ENCODE measurements at places on chromosomes 13 and 19.

DNA sequence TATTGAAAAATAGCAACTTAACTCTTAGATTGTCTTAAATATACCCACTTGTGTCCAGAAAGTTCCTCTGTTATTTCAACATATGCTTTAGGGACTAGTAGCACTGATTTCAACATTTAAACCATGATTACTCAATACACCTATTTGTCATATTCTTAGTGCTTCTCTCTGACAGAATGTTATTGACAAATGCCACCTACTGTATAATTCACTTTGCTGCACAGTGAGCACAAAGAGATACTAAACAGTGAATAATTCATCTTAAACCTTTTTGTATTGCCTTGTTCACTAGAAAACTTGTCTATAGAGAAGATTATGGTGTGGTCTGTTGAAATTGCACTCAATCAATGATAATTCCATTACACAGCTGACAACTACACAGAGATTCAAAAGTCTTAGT lies 692.6 kb downstream of the PCDH17 start:
- no peak for DNase-seq

DNA sequence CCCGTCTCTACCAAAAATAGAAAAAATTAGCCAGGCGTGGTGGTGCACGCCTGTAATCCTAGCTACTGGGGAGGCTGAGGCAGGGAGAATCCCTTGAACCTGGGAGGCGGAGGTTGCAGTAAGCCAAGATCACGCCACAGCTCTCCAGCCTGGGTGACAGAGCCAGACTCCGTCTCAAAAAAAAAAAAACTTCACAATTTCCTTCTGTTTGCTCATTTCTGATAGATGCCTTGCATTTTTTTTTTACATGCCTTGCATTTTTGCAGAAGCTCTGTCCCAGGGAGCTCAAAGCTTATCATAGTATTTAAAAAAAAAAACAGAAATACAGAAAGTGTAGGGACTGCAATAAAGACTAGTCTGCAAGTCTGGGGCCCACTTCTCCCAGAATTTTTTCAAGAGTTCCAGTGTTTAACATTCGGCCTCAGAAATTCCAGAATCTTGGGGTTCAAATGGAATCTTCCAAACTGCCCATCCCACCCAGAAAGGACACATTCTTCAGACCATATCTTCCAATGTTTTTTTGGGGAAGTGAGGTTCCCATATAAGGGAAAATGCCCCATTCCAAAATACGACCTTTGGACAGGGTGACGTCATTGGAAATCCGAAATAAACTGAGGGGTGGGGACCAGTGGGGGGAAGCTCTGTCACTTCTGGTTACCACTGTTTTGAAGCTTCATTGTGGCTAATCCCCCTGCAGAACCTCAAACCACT lies 17.2 kb upstream of the RAB8A start:
- DNase-seq = peak; percentile 78

GRCh38 chr13:41973247-41973741 lies 12.4 kb upstream of the VWA8 start:
- DNase-seq = peak; percentile 1

- DNase-seq = no peak
These were observed 50.6 kb downstream of the TNFRSF19 start for GRCh38 chr13:23620613-23621315.

- DNase-seq = no peak
These were observed 13.5 kb upstream of the ADGRE1 start for GRCh38 chr19:6873708-6874431.

DNA sequence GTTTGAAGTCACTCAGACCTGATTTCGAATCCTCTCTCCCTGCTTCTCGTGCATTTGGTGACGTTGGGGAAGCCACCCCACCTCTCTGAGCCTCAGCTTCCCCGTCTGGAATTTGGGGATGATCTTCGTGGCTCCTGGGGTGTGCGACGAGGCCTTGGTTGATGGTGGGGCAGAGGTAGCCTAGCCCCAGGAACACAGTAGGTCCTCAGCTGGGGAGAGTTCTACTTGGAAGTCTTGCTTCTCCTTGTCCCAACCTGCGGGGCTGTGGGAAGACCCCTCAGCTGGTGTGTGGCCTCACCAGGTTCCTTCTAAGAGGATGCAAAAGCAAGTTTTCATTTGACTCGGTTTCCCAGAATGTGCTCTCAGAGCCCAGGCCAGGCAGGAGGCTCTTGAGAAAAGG lies 13.1 kb downstream of the HPN start:
- no peak for DNase-seq

- no peak for DNase-seq
These were observed 175.1 kb upstream of the KL start for GRCh38 chr13:32840989-32841713.

- peak; percentile 53 for DNase-seq
These were observed 13.6 kb downstream of the C19orf25 start for GRCh38 chr19:1465191-1466016.

DNA sequence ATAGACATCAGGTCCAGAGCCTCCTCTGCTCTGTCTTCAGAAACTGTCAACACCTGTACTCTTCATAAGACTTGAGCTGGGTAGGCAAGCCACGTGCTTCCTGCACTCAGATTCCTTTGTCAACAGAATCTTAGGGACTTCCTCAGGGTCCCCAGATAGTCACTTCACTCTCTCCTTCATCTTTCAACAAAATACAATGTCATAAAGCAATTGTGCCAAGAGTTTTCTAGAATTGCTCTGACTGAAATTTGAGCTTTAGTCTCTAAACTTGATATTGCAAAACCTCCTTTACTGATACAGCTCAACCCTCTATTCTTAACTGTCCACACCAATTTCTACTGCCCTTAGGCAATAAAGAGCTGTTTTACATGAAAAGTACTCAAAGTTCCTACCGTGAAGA lies 179.9 kb downstream of the IRS2 start:
- DNase-seq = no peak

DNA sequence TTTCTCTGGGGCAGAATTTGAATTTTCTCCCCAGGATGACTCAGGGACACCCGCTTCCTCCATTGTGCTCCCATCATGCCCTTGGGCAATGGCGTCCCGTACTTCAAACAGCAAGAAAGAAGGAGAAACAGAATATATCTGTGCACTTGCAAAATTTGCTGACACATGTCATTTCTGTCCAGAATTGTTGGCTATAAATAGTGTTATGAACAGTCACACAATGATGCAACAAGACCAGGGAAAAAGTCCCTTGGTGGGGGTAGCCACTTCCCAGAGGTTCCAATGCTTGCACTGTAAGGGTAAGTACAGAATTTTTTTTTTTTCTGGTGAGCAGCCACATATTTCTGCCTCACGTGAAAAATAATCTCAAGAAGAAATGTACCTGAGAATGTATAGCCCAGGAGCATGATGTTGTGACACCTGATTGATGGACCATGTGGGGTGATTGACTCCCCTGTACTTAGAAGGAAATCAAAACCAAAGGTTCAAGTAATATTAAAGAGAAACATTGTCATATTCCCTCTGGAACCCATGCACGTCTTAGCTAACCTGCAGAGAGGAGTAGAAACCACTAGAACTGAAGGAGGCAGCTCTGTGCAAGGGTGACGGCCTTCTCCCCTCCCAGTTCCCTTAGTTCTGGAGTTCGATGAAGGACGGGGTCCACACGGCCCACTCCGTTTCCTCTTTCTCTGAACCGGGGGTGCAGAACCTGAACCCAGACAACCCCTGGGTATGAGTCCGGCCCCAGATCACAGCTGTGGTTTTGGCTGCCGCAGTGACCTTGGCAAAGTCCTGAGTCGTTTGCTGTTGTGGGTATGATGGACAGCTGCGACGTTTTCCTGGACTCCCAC lies 9.3 kb upstream of the LAIR1 start:
- DNase-seq = no peak

DNA sequence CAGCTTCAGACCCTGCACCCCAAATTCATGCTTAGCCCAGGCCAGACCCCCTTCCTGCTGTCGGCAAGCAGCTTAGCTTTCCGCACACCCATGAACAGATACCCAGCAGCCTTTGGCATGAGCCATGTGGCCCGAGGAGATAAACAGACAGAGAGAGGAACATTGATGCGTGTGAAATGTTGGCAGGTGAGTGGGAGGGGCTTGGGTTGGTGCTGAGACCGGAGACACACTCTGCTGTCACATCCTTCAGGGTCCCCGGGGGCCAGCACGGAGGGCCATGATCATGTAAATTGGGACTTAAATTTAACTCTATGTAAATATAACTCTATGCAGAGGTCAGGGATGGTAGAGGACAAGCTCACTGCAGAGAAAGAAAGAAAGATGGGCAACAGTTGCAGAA lies 1.5 kb downstream of the CD22 start:
- DNase-seq = no peak

- no peak for DNase-seq
These were observed 6.1 kb upstream of the ADGRE5 start for GRCh38 chr19:14375055-14375581.

DNA sequence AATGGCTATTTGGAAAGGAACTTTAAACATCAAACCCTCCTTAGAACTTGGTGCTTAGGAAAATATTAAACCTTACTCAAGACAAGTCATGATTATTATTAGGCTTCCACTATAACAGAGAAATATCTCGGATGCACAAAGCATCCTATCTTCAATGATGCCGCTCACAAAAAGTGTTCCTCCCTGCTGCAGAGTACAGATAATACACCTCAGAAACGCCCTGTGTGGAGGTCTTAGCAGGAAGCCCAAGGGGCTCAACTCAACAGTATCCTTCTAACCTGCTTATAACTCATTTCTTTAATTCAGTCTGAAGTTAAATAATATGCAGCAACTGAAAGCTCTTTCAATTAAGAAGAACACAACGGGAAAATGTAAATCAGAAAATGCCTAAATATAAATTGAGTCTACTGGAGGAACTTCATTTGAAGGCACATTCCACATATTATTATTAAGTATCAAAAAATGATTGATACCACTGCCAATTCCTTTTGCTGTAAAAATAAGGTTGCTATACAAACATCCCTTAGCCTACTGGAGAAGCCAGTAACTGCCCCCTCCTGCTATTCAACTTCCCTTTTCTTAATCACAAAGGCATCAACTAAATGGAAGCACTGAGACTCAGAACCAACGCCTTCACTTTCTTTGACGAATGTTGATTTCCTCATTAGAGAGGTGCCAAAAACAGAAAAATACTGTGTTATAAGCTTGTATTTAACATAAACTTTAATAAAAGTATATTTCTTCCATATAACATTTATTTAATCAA lies 12.0 kb downstream of the ELF1 start:
- DNase-seq = no peak

DNA sequence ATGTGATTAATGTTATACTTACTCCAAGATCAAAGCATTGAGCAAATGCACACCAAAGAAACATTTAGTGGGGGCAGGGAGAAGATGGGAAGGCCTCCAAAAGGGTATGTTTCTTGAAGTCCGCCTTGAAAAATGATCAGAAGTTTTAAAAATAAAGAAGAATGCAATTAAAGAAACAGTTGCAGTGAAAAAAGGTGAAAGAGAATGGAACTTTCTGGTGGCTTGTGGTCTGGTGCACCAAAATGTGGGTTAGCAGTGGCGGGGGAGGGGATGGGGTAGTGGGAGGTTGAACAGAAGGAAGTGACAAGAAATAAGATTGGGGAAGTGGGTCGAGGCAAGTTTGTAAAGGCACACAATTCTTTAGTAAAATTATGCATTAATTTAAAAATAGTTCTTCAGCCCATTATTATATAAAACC lies 2.5 kb downstream of the LCP1 start:
- no peak for DNase-seq

DNA sequence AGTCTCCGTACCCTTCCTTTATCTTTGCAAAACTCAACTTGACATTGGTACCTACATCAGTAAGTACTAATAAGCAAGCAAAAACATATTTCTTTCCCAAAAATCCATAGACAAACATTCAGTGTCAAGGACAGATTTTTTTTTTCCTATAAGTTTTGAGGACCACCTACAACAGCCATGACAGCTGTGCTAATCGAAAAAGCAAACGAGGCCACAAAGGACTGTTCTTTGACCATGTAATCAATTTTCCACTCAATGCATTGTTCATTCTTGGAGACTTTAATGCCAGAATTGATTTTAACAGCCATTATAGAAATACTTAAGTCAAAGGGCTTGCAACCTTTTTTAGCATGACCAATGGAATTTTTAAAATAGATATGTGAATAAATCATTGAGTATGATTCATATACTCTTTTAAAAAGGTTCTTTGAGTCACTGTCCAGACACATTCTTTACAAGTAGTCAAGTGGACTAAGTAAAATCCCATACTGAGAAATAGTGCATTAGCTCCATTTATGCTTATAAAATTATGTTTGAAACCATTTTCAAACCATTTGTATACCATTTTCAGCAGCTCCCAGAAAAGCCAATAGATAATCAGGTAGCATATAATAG lies 323.9 kb downstream of the MZT1 start:
- DNase-seq = peak; percentile 3

GRCh38 chr13:33193428-33193974 lies 92.1 kb downstream of the STARD13 start:
- DNase-seq = peak; percentile 61

DNA sequence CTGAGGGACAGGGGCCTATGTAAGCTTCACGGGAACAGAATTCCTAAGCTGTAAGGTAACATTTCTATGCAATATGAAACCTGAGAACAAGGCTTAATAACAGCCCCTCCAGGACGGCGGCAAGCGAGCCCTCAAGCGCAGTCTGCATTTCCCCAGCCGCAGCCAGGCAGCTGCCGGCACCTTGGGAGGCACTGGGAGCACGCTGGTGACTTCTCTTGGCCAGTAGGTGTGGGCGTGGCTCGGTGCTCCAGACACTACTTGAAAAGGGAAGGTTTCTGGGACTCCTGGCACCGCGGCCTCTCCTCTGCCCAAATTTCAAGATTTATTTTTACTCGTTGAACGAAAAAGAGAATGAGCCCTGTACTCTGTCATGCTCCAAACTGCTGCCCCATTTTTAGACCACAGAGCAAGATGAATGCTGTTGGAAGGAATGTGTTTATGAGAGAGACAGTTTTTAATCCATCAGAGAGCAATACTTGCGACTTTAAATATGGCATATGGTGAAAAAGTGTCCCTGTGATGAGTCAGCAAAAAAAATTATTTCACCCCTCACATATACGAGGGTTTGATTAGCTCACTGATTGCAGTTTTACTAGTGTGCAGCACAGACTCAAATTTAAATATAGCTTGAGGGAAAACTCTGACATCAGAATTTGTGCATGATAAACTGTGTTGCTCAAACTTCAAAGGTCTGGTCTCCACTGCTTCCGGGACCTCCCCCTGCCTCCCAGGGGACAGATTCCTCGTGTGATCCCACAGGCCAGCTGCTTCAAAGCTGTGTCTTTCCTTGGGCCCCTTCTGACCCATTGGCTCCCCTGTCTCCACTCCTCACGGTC lies 81.2 kb downstream of the COL4A2 start:
- DNase-seq = peak; percentile 94

DNA sequence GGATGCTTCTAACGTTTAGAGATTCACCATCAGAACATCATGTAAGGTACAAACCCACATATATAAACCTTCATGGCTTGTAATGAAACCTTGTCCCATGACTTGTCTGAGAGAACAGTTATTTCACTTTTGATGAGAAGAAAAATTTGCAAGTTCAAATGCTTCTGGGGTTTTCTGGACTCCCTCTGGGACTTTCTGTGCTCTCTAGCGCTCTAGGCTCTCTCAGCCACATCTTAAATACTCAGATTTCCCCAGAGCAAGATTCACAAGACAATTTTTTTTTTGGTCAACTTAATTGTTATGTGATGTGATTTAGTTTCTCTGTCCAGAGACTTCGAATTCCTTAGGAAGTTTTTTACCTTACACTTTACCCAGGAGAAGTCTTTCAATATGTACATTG lies 282.8 kb upstream of the EDNRB start:
- no peak for DNase-seq
